ENCODE measurements at places on chromosomes 6 and 20. TPM values are rescaled to one million over a fixed set of nuclear protein-coding genes. Genes with fewer than 3 reads are reported as not detected.
A peak's percentile ranks its signal among the peaks of the same experiment; 100 is the strongest.

DNA sequence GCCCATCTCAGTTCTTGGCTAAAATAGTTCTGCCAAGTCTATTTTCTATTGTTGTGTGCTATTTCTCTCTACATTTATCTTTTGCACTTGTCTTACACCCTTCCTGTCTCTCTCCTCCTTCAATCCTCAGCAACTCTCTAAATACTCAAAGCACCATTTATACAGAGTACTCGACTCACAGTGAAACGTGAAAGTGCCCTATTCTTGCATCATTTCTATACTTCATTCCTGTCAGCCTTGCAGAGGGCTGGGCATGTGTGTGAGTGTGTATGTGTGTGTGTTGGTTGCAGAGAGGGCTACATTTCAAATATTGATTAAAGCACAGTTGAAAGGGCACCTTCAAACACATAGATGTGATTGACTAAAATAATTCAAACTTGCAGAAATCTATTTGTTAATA is 373.2 kb upstream of the MANEA start:
- no peak for DNase-seq

DNA sequence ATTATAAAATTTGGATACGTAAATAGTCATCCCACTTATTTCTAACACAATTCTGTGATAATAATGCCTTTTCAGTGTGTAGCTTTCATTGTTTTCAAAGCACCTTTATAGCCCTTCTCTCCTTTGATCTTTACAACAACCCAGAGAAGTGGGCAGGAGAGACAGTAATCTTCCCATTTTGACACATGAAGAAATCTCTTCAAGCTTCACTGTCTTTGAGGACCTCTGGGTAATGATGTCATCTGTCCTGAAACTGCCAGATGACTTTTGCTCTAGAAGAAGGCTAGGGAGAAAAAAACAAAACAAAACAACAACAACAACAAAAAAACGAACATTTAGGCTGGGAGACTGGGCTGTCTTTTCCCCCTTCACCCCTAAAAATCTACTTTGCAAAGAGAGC is 203.0 kb downstream of the KCNQ5 start:
- DNase-seq: no peak

DNA sequence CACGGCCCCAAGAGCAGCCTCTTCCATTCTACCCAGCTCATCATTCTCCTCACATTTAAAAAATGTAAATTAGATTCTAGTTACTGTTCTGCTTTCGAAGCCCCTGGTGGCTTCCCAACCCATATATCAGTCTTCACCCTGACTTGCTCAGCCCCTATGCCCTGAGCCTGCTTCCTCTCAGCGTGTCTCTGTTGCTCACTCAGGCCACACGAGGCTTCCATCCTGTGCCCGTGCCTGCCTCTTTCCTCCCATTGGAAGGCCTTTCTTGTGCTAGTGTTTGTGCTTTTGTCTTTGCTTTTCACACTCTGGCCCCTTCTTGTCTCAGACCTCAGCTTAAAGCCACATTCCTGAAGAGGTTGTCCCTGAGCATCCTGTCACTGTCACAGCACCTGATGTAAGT is 78.1 kb downstream of the AFDN start:
- no peak for DNase-seq

GRCh38 chr20:60883496-60883895 is 368.6 kb upstream of the CDH4 start:
- no peak for DNase-seq

DNA sequence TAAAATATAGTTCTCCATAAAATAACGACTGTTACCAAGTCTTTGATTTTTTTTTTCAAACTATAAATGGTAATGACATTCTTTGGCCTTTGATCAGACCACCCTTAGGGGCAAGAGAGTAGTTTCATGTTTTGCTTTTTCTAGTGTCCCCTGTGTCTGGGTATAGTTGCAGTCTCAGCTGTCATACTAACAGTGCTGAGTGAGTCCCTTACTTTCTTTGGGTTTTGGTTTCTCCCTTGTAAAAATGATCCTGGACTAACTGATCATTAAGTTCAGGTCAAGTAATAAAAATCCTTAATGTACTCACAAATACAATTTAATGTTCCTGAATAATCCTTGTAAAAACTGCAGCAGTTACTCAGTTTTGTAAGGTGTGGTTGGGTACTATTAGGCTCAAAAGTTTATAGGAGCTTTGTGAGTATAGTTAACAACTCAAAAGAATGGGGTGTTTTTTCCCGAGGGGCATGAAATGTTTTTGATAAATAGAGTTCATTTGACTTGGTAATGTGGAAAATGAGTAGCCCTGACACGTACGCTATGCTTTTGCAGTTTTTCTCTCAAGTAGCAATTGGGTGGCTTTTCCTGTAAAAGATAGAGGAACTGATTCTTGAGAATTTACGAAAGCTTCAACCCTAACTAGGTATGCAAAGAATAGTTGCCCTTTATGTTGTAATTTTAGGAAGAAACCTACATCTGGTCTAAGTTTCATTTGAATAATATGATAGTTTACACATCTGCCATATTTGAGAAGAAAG is 6.2 kb downstream of the PTPN1 start:
- no peak for DNase-seq

DNA sequence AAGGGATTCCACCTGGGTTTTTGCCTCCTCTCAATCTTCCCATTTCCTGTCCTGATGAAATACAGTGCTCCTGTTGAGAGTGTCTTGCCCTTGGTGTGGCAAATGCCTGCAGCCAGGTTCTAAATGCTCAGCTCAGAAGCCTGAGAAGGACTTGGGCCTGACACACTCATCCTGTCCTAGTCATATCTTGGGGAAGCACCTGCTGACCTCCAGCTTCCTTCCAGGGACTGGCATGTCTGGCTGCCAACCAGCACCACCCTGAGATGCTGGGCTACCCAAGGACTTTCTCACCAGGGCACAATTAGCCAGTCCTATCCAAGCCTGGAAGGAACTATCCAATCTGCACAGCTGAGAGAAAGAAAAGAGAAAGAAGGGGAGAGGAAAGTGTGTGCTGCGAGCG is 43.4 kb downstream of the LRFN2 start:
- no peak for DNase-seq

DNA sequence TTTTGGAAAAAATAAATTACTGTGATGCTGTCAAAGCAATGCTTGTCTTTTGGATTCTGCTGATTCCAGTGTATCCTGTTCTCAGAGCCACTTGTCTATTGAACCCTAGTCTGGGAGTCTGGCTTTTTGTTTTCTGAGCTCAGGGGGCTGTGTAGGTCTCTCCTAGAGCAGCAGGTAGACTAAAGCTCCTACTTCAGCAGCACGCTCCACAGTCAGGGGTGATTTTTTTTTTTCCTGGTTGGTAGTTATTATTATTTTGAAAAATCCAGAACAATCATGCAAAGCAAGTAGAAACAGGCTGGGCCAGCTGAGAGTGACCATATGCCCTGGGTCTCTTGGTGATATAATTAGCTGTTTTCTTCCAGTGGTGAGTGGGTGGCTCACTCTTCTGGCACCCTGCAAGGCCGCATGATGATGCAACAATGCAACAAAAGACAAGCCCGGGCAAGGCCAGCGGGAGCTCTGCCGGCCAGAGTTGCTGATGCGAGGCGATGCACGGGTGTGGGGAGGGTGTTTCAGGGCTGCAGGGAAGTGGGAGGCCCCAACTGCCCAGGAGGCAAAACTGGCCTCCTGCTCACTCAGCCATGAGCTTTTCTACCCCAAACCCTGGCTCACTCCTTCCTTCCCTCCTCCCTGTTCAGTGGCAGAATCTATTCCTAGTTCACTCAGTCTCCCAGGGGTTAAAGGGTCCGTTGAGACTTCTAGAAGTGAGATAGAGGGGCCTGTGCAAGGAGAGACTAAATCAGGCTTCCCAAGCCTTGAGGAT is 11.5 kb upstream of the CDKN1A start:
- peak; percentile 95 for DNase-seq

DNA sequence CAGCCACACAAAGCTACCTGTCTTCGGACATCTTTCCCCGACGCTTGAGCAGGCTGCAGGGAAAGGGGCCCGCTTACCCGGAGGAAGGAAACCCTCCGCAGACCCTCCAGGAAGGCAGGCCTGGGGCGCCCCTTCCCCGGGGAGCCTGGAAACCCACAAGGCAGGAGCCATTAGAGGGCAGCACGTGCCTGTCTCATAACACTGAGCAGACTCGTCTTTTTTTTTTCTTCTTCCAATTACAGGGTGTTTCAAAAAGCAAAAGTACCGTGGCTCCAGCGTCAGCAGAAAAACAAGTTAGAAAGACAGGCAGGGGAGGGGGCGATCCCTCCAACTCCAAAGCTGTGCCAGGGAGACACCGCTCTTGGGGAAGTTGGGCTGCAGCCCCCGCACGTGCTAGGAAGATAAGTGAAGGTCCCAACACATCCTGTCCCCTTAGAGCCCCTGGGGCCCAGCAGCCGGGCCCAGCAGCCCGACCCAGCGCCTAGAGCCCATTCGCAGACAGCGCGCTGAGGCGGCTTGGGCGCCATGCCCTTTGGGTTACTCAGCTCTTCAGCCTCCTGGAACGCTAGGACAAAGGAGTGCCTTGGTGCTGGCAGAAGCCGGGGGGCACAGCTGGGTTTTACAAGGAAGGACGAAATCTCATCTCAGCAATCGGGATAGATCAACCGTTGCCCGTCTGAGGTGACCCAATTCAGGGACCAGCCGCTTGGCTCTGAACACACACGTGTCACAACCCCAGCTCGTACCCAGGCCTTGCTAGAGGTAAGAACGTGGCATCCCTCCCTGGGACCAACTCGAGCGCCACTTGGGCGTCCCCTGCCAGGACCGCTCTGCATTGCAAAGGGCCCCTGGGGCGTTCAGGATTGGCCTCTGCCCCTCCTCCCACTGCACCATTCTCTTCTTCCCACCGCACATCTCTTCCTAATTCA is 136.3 kb downstream of the LY86 start:
- DNase-seq: peak; percentile 88

DNA sequence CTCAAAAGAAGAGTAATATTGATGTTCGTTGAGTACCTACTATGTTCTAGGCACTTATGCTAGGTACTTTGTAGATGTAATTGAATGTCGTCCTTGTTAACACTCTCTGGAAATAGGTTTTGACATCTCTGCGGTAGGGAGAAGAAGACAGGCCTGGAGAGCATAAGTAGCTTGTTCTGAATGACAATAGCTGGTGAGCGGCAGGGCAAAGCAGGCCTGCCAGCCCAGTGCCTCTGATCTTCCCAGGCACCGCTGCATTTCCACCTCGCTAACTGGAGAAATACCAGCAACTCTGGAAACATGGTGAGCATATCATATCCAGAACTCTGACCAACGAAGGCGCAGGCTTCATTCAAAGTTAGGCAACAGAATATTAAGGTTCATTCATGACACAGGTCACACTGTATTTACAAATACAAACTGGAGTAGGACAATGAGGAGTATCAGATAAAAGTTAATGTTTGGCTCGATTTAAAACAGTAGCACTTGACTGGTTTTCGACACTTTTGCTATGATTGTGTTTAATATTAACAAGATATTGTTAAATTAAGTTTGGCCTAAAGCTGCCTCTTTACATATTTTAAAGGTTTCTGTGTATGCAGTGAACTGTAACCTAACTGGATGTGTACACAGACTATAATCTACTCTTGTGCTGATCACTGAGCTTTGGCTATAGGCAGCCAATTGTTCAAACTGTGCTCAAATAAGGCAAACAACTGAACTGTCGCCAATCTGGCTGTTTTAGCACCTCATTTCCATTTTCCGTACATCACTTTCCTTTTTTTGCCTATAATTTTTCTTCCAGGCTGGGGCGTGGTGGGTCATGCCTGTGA is 54.1 kb downstream of the PPP1R3G start:
- no peak for DNase-seq

DNA sequence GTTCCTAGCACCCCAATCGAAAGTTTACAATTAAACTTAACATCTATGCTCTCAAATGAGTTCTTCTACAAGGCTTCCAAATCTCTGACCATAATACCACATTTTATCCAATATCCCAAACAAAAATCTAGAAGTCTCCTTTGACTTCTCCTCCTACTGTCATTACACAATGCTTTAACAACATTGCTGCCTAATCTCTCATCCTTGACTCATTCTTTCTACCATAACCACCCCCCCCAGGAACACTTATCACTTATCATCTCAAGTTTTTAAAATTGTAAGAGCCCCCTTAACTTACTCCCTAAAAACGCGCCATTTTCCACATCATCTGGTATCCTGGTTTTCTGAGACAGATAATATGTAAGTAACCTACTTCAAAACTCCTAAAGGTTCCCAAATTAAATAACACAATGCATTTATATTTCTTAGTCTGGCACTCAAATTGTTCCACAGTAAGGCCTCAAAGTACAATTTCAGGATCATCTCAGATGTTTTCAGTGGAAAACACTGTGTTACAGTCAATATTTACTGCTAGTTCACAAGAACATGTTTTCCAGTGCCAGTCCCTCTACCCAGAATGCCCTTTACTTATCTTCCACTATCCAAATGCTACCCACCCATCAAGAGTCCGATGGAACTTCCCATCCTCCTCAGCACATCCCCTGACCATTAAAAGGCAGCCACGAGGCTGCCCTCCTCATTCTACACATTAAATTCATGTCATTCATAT is 308.2 kb upstream of the THEMIS start:
- no peak for DNase-seq

DNA sequence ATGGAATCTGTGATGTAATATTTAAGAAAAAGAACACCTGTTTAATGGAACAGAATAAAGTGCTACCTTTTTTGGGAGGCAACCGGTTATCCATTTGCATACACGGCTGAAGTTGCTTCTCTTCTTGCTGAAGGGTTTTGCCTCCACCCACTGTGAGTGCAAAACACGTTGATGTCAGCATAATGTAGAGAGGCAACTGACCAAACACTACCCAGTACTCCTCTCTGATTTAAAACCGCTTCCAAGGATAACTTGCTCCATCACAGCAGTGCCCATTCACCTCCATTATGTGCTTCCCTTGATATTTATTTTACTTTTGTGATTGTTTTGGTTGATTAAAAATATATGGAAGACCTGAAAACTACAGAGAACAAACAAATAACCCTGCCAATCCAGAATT is 1.4 kb downstream of the SLC17A1 start:
- no peak for DNase-seq

DNA sequence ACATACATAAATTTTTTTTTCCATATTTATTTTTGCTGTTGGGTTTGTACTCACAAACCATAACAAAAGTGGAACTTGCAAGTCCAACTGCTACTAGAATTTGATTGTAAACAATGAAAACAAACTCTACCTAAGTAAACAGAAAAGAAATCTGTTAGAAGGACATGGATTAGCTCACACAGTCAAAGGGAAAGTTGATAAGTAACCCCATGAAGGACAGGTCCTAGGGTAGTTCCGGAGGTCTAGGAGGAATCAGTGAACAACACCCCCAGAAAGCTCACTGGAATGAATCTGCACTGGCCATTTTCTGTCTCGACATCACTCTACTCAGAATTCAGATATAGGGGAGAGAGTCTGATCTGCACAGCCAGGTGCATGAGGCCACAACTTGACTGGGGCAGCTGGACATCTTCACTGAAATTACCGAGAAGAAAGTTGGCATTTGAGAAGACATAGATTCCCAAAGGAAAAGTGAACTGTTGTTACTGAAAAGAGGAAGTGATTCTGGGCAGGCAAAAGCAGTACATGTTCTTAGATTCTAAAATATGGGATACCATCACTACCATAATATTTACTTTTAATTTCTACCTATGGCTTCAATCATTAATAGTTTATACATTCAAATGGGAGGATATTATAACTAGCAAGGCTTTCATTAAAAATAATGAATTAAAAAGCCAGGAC is 76.4 kb downstream of the HMGN3 start:
- DNase-seq: no peak

Gene MYB
- 0.29 TPM for total RNA-seq

Gene TRAPPC3L
- 0.33 TPM for total RNA-seq

Gene BMP2
- 5.3 TPM for total RNA-seq

Gene SS18L1
- 9.7 TPM for total RNA-seq

Gene CEP85L
- 15.4 TPM for total RNA-seq

Gene TRIM15
- not detected for total RNA-seq

All from posterior vena cava (tissue), 2 donors.